Osteoblast (primary cell): ENCODE measurements at places on chromosomes 5 and 9. TPM values are rescaled to one million over a fixed set of nuclear protein-coding genes. Genes with fewer than 3 reads are reported as not detected.
A peak's percentile ranks its signal among the peaks of the same experiment; 100 is the strongest.

IL33 gene
- under 0.01 TPM in 1 of 2 replicates, not detected in the other for total RNA-seq

- H3K27ac ChIP-seq = no peak overlapping the region
- H3K4me1 ChIP-seq = peaks cover 11% of the 10 kb centered on the region
- H3K36me3 ChIP-seq = no peaks in the 10 kb centered on the region
- DNase-seq = peak; percentile 58
- peaks cover 62% of the 10 kb centered on the region for H3K27me3 ChIP-seq
These were observed 2.0 kb downstream of the SEMA6A start for GRCh38 chr5:116572350-116573278.

- no peaks in the 10 kb centered on the region for H3K36me3 ChIP-seq
- no peak overlapping the region for H3K27ac ChIP-seq
- H3K27me3 ChIP-seq = no peaks in the 10 kb centered on the region
- H3K4me3 ChIP-seq = no peak overlapping the region
- H3K4me1 ChIP-seq = no peaks in the 10 kb centered on the region
These were observed 38.9 kb downstream of the ADAMTS16 start for GRCh38 chr5:5179079-5179478.

HTR4 gene
- total RNA-seq = not detected in 2 replicates

GRCh38 chr5:124444147-124444775, 302.2 kb downstream of the ZNF608 start:
- H3K4me3 ChIP-seq = no peak overlapping the region
- peaks cover 5% of the 10 kb centered on the region for H3K27me3 ChIP-seq
- no peaks in the 10 kb centered on the region for H3K4me1 ChIP-seq
- no peak overlapping the region for H3K27ac ChIP-seq
- no peak for DNase-seq

GRCh38 chr5:7519564-7519963, 123.6 kb downstream of the ADCY2 start:
- H3K4me3 ChIP-seq = no peak overlapping the region
- no peak for DNase-seq
- H3K4me1 ChIP-seq = no peaks in the 10 kb centered on the region

KIAA1958 gene
- 2.4 and 2.5 TPM in 2 replicates for total RNA-seq

GPR21 gene
- 1.4 and 2.7 TPM in 2 replicates for total RNA-seq

IRGM gene
- not detected in 2 replicates for total RNA-seq

DNA sequence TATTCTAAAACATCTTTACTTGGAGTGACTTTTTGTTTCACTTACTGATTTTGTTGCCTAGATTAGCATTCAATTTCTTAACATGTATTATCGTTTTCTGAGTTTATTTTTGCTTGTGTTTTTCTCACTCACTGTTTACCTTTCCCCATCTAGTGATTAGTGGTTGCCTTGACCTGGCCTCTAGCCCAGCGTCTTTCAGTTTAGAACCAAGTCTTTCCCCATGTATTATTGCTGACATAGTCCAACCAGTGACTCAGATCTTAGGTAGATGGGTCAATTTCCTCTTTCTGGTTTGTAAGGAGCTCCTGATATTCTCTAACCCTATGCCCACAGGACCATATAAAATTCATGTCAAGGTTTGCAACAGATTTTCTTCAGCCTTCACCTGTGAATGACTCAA, 135.5 kb downstream of the PRR16 start:
- peaks cover 40% of the 10 kb centered on the region for H3K4me1 ChIP-seq
- peak overlapping the region; percentile 24 for H3K4me3 ChIP-seq
- peak overlapping the region; percentile 67 for H3K27ac ChIP-seq
- no peaks in the 10 kb centered on the region for H3K27me3 ChIP-seq
- no peak for DNase-seq

TPM2 gene
- 911 and 946 TPM in 2 replicates for total RNA-seq

GRCh38 chr5:57681942-57682341, 199.3 kb upstream of the ACTBL2 start:
- no peak overlapping the region for H3K4me3 ChIP-seq
- no peak for DNase-seq
- no peaks in the 10 kb centered on the region for H3K36me3 ChIP-seq

DNA sequence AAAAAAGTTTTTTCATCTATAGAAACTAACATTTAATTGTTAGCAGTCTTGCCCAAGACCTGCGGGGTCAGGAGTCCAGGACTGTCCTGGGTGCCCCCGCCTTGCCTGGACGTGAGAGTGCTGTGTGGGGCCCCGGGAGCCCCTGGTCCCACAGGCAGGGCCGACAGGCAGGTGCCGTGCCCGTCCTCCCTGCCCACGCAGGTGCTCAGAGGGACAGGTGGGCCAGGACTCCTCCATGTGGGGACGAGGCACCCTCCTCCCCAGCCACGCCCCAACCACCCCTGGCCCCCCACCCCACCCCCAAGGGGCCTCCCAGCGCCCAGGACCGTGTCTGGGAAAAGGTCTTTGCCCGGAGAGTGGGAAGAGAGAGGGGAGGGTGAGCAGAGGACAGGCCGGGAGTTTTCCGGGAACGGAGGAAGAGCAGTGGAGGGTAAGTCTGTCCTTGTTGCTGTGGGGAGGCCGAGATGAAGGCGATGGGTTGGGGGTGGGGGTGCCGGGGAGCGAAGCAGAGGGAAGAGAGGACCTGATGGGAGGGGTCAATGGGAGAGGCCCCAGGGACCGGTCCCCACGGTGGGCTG, 2.7 kb upstream of the LCN12 start:
- H3K36me3 ChIP-seq = no peaks in the 10 kb centered on the region
- H3K27me3 ChIP-seq = no peaks in the 10 kb centered on the region
- H3K4me1 ChIP-seq = peaks cover 11% of the 10 kb centered on the region
- H3K4me3 ChIP-seq = peak overlapping the region; percentile 79
- DNase-seq = peak; percentile 62
- no peak overlapping the region for H3K27ac ChIP-seq

WDR36 gene
- total RNA-seq = 44.5 and 44.8 TPM in 2 replicates

DNA sequence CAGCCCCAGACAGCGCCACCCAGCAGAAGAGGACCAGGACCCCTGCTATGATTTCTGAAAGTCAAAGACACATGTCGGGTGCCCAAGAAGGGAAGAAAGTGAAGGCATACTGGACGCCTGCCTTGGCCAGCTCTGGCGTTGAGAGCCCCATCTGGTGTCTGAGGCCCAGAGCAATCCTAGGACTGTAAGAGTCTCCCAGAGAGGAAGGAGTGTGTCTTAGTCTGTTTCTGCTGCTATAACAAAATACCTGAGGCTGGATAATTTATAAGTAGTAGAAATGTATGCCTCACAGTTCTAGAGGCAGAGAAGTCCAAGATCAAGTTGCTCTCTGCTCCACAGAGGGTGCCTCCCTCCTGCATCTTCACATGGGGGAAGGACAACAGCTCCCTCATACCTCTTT, 10.8 kb downstream of the RASGEF1C start:
- H3K27me3 ChIP-seq = no peaks in the 10 kb centered on the region
- H3K4me3 ChIP-seq = no peak overlapping the region
- DNase-seq = peak; percentile 58
- no peaks in the 10 kb centered on the region for H3K4me1 ChIP-seq

GABRA1 gene
- not detected in 2 replicates for total RNA-seq

GRCh38 chr9:97419309-97419867, 7.5 kb downstream of the TDRD7 start:
- peak; percentile 76 for DNase-seq
- H3K4me3 ChIP-seq = no peak overlapping the region
- no peaks in the 10 kb centered on the region for H3K27me3 ChIP-seq
- H3K4me1 ChIP-seq = peaks cover 9% of the 10 kb centered on the region

DNA sequence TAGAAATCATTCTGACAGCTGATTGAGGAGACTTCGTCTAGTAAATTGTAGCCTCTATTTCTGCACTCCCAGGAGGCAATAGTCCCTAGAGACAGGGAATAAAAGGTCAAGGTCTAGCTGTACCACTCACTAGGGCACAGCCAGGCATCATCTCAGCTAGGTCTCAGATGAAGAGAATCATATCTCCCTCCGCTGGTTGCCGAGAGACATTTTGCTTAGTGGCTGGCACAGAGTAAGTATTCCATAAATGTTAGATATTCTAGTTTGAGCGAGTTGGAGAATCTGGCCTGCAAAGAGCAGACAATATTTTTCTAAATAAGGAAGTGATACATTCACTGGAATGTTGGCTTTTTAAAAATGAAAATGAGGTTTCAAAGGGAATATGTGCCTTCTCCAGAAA, 180.4 kb upstream of the ACTBL2 start:
- no peak for DNase-seq
- H3K36me3 ChIP-seq = no peaks in the 10 kb centered on the region
- H3K4me3 ChIP-seq = no peak overlapping the region
- no peaks in the 10 kb centered on the region for H3K27me3 ChIP-seq
- H3K27ac ChIP-seq = no peak overlapping the region
- H3K4me1 ChIP-seq = peaks cover 5% of the 10 kb centered on the region

GRCh38 chr5:6494939-6495338, 46.3 kb downstream of the UBE2QL1 start:
- no peaks in the 10 kb centered on the region for H3K4me1 ChIP-seq
- no peak overlapping the region for H3K4me3 ChIP-seq
- DNase-seq = no peak

SREK1IP1 gene
- total RNA-seq = 9.4 and 10.3 TPM in 2 replicates

GRCh38 chr5:140020601-140021177, 22.4 kb downstream of the NRG2 start:
- H3K4me1 ChIP-seq = peaks cover 4% of the 10 kb centered on the region
- H3K4me3 ChIP-seq = no peak overlapping the region
- H3K27me3 ChIP-seq = peaks cover 76% of the 10 kb centered on the region
- H3K36me3 ChIP-seq = no peaks in the 10 kb centered on the region

MYMK gene
- not detected in 2 replicates for total RNA-seq

- H3K4me1 ChIP-seq = peaks cover 20% of the 10 kb centered on the region
- no peaks in the 10 kb centered on the region for H3K36me3 ChIP-seq
- H3K27ac ChIP-seq = no peak overlapping the region
These were observed 25.6 kb upstream of the ANKRD33B start for GRCh38 chr5:10538103-10538788.

DNA sequence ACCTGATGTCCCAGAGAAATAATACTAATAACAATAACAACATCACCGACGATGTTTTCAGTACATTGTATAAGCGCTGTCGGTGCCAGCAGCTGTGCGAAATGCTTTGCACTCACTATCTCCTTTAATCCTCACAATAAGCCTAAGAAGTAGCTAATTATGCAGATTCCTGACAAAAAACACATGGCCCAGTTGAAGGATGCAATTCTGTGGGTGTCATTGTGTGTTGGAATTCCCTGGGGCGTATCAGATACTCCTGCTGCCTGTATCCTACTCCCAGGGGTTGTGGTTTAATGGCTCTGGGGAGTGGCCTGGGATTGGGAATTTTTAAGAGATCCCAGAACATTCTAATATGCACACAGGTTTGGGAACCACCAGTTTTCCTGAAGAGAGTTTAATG, 154.0 kb downstream of the RGS3 start:
- H3K4me1 ChIP-seq = peaks cover 52% of the 10 kb centered on the region
- H3K27me3 ChIP-seq = no peaks in the 10 kb centered on the region
- no peak overlapping the region for H3K27ac ChIP-seq
- no peak overlapping the region for H3K4me3 ChIP-seq
- H3K36me3 ChIP-seq = no peaks in the 10 kb centered on the region

- H3K27ac ChIP-seq = peak overlapping the region; percentile 87
- H3K4me3 ChIP-seq = no peak overlapping the region
- DNase-seq = peak; percentile 90
- H3K36me3 ChIP-seq = no peaks in the 10 kb centered on the region
- no peaks in the 10 kb centered on the region for H3K27me3 ChIP-seq
These were observed 261.4 kb upstream of the KLF4 start for GRCh38 chr9:107750741-107751566.

SRP19 gene
- 55.7 and 59.0 TPM in 2 replicates for total RNA-seq

SPINK13 gene
- not detected in 2 replicates for total RNA-seq

HSD17B3 gene
- under 0.01 TPM in 1 of 2 replicates, not detected in the other for total RNA-seq

SLC2A8 gene
- 5.4 and 6.8 TPM in 2 replicates for total RNA-seq

DNA sequence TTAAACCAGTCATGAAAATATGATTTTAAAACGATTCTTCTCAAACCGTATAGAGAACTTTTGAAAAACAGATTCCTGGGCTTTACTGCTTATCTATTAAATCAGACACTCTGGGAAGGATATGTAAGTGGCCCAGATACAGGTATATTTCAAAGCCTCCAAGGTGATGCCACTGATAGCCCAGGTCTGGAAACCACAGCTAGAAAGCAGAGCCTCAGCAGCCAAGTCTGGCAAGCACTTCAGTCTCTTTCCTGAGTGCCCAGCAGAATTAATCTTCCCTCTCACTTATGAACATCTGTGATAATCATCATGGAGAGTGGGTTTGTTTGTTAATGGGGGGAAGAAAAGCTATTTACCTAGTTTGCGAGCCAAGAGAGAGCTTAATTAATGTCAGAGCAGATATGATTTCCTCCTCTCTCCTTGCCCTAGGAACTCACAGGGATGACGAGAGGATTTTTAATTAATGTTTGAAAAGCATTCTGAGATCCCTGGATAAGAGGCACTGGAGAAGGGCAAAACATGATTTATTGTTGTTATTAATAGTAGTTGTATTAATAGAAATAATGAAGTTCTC, 368.4 kb downstream of the TLE1 start:
- no peaks in the 10 kb centered on the region for H3K36me3 ChIP-seq
- no peaks in the 10 kb centered on the region for H3K27me3 ChIP-seq
- H3K4me1 ChIP-seq = peaks cover 5% of the 10 kb centered on the region

DNA sequence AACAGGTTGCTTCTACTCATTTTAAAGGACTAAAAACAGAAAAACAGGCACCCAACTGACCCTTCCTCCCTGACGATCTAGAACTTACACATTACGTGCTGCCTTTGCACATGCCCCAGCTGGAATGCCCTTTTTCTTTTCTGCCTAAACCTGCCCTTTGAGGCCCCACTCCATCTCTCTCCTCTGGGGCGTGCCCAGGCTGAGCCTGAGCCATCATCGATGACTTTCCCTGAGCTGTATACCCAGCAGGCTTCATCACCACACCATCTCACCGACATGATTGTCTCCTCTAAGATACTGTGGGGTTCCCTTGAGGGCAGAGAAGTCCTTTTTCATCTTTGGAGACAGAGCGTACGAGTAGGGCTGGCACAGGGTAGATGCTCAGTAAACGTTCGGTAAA, 24.1 kb upstream of the GABBR2 start:
- no peak overlapping the region for H3K27ac ChIP-seq
- H3K36me3 ChIP-seq = peaks cover 6% of the 10 kb centered on the region
- H3K27me3 ChIP-seq = peaks cover 3% of the 10 kb centered on the region
- no peak overlapping the region for H3K4me3 ChIP-seq
- H3K4me1 ChIP-seq = no peaks in the 10 kb centered on the region

CDK9 gene
- 54.8 and 56.1 TPM in 2 replicates for total RNA-seq

TAF1L gene
- not detected in 2 replicates for total RNA-seq

LECT2 gene
- total RNA-seq = not detected in 2 replicates

GRCh38 chr9:110249603-110250002, 6.7 kb downstream of the TXN start:
- H3K4me1 ChIP-seq = peaks cover 20% of the 10 kb centered on the region
- peak; percentile 55 for DNase-seq
- peaks cover 57% of the 10 kb centered on the region for H3K36me3 ChIP-seq
- H3K27me3 ChIP-seq = no peaks in the 10 kb centered on the region
- no peak overlapping the region for H3K27ac ChIP-seq
- no peak overlapping the region for H3K4me3 ChIP-seq

- H3K4me1 ChIP-seq = peaks cover 28% of the 10 kb centered on the region
- H3K4me3 ChIP-seq = no peak overlapping the region
These were observed 64.0 kb downstream of the POU5F2 start for GRCh38 chr5:93677359-93677891.

DNA sequence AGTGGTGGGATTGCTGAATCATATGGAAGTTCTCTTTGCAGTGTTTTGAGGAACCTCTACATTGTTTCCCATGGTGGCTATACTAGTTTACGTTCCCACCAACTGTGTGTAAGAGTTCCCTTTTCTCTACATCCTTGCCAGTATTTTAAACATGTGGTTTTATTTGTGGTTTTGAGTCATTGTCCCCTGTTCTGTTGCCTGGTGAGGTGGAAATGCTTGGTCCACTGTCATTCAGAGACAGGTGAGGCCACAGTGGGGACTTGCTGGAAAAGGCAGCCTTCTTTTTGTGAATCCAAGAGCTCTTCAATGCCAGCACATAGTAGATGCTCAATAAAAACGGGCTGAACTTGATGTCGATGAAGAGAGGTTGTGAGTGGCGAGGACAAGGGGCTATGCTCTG, 44.2 kb downstream of the SH3PXD2B start:
- DNase-seq = no peak
- peaks cover 56% of the 10 kb centered on the region for H3K4me1 ChIP-seq
- peak overlapping the region; percentile 83 for H3K27ac ChIP-seq
- H3K36me3 ChIP-seq = peaks cover 19% of the 10 kb centered on the region
- no peaks in the 10 kb centered on the region for H3K27me3 ChIP-seq
- H3K4me3 ChIP-seq = no peak overlapping the region
